ENCODE measurements at places on chromosomes 7 and 10.

- peaks cover 10% of the 10 kb centered on the region for H3K27me3 ChIP-seq
- no peaks in the 10 kb centered on the region for H3K36me3 ChIP-seq
- no peaks in the 10 kb centered on the region for H3K4me1 ChIP-seq
- DNase-seq, result peak; percentile 59
- no peak overlapping the region for H3K27ac ChIP-seq
Measured at GRCh38 chr10:101301111-101301731, 52.7 kb upstream of the BTRC start.

- no peaks in the 10 kb centered on the region for H3K36me3 ChIP-seq
- H3K27ac ChIP-seq, result no peak overlapping the region
- no peak for DNase-seq
- H3K4me1 ChIP-seq, result no peaks in the 10 kb centered on the region
- H3K4me3 ChIP-seq, result no peak overlapping the region
- H3K27me3 ChIP-seq, result no peaks in the 10 kb centered on the region
Measured at GRCh38 chr7:117015258-117016184, 62.2 kb downstream of the ST7 start.

GRCh38 chr7:63071920-63072319 is 926.7 kb upstream of the ZNF722 start:
- no peak overlapping the region for H3K4me3 ChIP-seq
- H3K36me3 ChIP-seq, result no peaks in the 10 kb centered on the region
- no peak overlapping the region for H3K27ac ChIP-seq

GRCh38 chr10:69239136-69239535 is 19.0 kb downstream of the HKDC1 start:
- H3K36me3 ChIP-seq, result peaks cover 78% of the 10 kb centered on the region
- no peak overlapping the region for H3K27ac ChIP-seq
- H3K27me3 ChIP-seq, result no peaks in the 10 kb centered on the region
- no peaks in the 10 kb centered on the region for H3K4me1 ChIP-seq
- no peak overlapping the region for H3K4me3 ChIP-seq
